ENCODE measurements at places on chromosomes 1 and 21.

- ATAC-seq, result peak; percentile 2
These were observed 15.9 kb upstream of the PADI3 start for GRCh38 chr1:17232759-17233661.

DNA sequence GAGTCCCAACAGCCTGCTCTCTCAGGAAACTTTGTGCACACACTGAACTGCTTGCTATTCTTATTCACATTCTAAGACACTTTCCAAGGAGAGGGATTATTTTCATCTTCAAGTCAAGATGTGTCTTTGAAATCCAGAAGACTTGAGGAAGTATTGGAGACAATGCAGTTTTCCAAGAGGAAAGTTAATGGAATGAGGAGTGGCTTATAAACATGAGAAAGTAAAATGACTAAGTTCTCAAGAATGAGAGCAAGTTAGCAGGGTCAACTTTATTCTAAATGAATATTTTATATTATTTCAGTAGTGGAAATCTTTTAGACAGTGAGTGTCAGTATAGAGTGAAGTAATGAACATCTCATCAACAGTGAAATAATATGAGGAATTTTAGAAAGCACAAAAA, 1239.3 kb downstream of the MRPL39 start:
- ATAC-seq, result no peak

GRCh38 chr1:51097171-51097570, 4.9 kb upstream of the C1orf185 start:
- ATAC-seq, result no peak

DNA sequence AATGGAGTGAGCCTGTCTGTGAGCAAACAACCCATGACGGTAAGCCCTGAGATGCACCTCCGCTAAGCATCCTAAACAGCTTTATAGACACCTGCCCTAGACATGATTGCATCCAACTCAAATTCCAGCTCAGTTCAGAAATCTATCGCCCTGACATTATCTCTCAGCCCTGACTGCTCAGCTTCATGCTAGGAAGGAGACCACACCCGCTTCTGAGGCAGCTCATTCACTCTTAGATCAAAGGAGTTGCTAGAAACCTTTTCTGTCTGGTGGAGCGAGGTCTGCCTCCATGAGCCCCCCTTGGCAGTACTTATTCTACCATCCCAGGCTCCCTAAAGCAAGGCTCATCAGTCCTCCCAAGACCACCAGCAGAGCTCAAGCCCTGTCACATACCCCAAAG, 17.0 kb downstream of the IL10RB start:
- ATAC-seq, result no peak

DNA sequence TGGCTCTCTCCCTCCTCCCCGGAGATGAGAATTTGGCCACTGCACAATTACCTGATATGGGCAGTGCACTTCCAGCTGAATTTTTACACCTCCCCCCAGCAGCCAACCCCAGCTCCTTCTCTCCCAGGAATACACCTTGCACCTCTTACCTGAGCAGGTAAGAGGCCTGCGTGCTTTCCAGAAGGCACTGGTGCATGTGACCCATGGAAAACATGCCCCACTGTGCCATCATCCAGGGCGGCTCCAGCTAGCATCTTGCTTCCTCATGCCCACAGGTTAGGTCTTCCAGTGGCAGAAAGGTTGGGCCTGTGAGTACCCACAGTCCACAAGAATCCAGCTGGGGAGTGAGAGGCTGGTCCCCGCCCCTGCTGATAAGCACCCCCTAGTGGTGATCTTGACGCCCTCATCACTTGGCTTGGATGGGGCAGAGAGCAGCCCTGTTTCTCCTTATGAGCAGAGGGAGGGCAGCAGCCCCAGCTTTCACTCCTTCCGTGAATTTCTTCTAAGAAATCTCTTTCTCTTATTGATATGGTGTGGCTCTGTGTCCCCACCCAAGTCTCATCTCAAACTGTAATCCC, 57.8 kb downstream of the EDARADD start:
- no peak for ATAC-seq

DNA sequence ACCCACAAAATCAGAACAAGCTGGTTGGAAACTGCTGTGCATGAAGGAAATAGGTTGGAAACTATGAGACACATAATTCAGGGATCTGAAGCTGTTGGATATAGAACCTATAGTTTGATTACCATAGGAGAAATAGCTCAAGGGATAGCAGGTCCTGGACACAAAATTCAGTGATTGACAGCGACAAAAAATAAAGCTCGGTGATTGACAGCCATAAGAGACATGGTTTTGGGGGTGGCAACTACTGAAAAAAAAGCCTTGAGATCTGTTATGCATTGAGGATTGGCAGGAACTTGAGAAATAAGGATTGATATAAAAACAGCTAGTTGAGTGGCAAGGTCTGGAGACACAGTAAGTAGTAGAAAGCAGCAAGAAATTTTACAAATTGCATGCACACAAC, at the start of gene KRTAP25-1:
Gene KRTAP25-1, minus strand, starts transcription at position 300 of the 400 bp plus-strand sequence. Its CDS starts 24 bp downstream, at position 276.
- ATAC-seq, result no peak

DNA sequence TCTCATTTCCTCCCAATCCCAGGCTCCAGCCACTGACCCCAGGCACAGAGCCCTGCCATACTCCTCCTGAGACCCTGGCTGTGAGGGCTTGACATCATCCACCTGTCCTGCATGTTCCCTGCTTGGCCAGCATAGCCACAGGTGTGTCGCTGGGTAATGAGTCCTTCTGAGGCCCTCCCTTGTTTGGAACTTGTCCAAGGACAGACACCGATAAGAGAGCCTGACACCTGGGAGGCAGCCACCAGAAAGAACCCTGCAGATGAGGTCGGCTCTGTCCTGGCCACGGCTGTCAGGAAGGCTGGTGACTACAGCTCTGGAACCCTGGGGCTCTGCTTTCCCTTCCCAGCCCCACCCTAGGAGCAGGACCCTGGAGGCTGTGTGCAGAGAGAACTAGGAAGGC, 34.6 kb downstream of the TMEM63A start:
- ATAC-seq, result no peak

- ATAC-seq, result no peak
These were observed 748 bp downstream of the PDZK1IP1 start for GRCh38 chr1:47188791-47189785.

- no peak for ATAC-seq
These were observed 122.0 kb downstream of the CDC7 start for GRCh38 chr1:91622616-91623015.

GRCh38 chr1:231000639-231001038, 21.7 kb downstream of the ARV1 start:
- ATAC-seq, result no peak

Measured in stimulated activated memory B cell treated with anti-CD40 and anti-IgM and Interleukin-4, amounts not matched to agents 10 μg/mL and 1 μg/mL and 100 μg/mL, for 72 hours (primary cell).